ENCODE measurements at places on chromosomes 12 and 14.

DNA sequence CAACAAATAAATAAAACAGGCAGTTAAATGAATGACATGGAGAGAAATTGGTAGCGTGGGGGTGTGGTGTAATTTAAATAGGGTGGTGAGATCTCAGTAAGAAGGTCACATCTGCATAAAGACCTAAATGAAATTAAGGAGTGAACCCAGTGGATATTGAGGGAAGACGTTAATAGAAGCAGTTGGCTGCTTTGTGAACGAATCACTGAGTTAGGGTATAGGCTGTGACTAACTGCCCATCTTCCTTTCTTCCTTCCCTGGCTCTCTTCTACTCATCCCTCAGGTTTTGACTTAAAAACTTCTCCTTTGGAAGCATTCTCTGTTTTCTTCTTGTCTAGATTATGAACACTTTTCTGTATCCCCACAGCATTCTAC lies 64.7 kb downstream of the BTG1 start:
- DNase-seq: no peak

DNA sequence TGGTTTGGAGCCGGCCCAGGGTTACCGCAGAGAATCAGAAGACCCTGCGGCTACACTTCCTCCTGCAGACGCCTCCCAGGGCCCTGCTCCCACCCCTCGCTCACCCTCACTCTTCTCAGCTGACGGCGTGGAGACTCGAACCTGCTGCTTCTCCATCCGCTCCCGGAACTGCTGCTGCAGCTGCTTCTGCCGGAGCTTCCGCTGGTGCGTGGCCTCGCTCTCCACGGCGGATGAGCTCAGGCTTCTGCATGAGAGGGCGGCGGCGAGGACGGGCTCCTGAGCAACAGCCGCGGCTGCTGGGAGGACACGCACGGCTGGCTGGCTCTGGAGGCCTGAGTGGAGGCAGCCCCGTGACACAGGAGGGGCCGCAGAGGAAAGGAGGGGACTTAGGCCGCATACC lies 33.3 kb downstream of the RAD52 start:
- DNase-seq: no peak

- no peak for DNase-seq
These were observed 47.1 kb upstream of the ANKS1B start for GRCh38 chr12:100031836-100032235.

GRCh38 chr14:68208218-68208617 lies 388.6 kb downstream of the RAD51B start:
- DNase-seq: no peak

GRCh38 chr12:20305470-20305869 lies 62.9 kb upstream of the PDE3A start:
- DNase-seq: peak; percentile 79

GRCh38 chr14:79186523-79186922 lies 1016.4 kb downstream of the NRXN3 start:
- DNase-seq: no peak

- DNase-seq: no peak
These were observed 41.5 kb downstream of the BCL11B start for GRCh38 chr14:99230208-99231151.

DNA sequence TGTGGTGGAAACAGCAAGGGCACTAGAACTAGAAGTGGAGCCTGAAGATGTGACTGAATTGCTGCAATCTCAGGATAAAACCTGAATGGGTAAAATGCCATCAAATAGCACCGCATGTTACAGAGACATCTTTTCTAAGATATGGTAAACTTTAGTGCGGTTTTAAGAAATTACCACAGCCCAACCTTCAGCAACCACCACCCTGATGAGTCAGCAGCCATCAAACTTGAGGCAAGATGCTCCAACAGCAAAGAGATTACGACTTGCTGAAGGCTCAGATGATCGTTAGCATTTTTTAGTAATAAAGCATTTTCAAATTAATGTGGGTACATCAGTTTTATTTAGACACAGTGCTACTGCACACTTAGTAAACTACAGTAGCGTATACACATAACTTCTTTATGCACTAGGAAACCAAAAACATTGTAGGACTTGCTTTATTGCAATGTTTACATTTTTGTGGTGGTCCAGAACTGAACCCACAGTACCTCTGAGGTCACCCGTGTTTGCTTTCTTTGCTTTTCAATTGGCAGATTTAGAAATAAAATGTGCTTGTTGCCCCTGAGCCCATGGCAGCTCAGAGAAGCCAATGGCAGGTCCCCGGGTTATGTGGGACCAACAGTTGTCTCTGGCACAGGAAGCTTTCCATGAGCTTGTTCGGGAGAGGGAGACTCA lies 15.9 kb downstream of the GOLGA3 start:
- DNase-seq: no peak

All from SIG-M5 (cell line).